ENCODE measurements at places on chromosomes 5 and 9.

- DNase-seq, result peak; percentile 69
Measured at GRCh38 chr9:22005021-22005701, 3.9 kb downstream of the CDKN2B start.

DNA sequence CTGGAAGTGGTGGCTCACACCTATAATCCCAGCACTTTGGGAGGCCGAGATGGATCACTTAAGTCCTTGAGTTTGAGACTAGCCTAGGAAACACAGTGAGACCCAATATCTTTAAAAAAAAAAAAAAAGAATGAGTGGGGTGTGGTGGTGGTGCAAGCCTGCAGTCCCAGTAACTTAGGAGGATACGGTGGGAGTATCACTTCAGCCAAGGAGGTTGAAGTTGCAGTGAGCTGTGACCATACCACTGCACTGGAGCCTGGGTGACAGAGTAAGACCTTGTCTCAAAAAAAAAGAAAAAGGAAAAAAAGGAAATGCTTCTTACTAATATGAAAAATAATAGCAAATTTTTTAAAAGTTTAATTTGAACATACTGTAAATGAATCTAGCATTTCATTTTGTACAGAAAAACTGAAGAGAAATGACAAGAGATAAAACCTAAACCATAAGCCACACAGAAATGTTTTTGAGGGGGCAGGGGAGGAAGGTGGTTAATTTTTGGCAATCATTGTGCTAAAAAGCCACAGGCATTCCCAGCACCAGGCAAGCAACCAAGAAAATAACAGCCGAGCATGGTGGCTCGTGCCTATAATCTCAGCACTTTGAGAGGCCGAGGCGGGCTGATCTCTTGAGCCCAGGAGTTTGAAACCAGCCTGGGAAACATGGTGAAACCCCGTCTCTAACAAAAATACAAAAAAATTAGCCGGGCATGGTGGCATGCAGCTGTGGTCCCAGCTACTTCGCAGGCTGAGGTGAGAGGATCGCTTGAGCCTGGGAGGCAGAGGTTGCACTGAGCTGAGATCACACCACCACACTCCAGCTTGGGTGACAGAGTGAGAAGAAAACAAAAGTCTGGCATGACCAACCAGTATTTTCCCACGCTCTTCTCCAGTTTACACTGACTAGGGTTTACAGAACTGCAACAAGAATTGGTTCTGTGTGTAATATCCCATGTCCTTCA is 114.5 kb upstream of the NR5A1 start:
- DNase-seq, result peak; percentile 47

DNA sequence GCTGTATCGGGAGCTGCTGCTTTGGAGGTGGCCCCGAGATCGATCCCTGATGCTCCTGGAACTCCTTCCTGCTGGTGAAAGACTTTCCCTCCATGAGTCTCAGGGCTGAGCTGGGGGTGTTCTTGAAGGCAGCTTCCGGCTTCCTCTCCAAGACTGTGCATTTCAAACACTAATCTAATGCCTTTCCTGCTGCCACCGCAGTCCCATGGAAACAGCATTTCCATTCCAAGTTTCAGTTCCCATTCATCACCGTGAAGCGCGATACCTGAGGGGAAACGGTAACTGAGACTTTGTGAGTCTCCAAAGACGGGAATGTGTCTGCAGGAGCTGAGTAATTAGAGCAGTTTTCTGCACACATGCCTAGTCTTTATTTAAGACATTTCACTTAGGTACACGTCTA is 230.1 kb downstream of the PAX5 start:
- DNase-seq, result no peak

DNA sequence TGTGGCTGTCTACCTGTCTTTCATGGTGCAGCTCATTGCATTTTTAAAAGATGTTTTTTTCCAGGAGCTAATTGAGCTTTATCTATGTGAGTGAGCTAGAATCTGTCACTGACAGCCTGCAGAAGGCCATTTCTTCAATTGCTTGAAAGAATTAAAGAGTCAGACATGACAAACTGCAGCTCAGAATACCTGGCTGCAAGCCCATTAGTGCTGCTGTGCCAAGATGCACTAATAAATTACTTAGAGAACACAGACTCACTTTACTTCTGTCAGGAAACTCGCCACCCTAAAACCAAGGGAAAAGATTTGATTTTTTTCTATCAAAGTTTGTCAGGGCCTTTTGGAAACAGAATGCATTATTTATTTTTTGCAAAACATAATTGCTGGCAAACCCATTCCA is 368.3 kb downstream of the CAAP1 start:
- no peak for DNase-seq

GRCh38 chr9:124766815-124767554 is 4.1 kb downstream of the NR6A1 start:
- no peak for DNase-seq

DNA sequence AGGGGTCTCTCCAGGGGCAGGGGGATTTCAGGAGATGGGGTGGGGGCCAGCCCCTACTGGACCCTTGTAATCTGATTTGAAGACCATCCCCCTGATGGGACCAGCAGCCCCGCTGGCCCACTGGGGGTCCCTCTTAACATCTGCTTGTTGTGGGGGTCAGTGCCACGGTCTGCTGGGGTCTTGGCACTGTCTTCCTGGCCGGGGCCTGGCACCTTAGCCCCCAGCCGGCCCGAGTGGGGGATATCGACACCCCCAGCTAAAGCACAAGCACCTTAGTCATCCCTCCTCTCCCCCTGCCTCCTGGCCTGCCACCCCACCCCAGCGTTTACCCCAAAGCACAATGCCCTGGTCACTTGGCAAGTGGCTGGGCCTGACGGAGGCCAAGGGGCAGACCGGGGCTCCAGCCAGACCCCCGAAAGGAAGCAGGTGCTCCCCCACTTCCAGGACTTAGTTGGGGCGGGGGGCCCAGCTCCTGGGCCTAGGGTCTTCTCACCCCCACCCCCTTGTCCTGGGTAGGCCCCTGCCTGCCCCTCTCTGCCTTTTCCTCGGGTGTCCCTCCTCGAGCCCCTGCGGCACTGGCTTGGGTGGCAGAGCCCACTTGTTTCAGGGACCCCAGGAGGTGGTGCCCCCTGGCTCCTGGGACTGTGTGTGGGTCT is 1.4 kb upstream of the NFX1 start:
- DNase-seq, result no peak

DNA sequence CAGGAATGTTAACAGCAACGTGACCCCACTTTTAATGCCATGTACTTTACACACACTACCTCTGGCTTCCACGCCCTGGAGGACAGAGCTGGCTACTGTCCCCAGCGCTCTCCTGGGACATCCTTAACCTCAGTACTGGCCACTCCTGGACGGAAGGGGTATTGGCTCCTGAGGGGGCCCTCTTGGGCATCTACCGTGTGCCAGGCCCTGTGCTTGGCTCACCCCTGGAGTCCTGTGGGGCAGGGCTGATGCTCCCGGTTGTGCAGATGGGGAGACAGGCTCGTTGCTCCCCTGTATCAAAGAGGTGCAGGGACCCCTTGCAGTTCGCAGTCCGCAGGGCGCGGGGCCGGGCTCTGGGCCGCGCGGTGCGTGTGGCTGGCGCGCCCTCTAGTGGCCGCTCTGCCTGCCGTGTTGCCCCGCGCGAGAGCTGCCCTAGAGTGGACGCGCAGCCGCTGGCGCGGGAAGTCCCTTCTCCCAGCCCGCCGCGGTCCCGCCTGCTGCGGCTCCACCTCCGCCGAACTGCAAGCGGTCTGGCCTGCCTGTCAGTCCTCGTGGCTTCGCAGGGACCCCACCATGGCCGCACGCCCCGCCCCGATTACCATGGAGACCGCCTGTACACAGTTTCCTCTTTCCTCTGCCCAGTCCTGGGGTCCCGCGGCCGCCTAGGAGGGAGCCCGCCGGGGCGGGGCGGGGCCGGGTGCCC is at the start of gene WDR38:
TSS of gene WDR38 (plus strand) at position 632 of the 703 bp plus-strand sequence. CDS start 72 bp downstream, outside the sequence.
- peak; percentile 83 for DNase-seq

- peak; percentile 37 for DNase-seq
Measured at GRCh38 chr5:102771435-102771834, 16.3 kb downstream of the PAM start.

DNA sequence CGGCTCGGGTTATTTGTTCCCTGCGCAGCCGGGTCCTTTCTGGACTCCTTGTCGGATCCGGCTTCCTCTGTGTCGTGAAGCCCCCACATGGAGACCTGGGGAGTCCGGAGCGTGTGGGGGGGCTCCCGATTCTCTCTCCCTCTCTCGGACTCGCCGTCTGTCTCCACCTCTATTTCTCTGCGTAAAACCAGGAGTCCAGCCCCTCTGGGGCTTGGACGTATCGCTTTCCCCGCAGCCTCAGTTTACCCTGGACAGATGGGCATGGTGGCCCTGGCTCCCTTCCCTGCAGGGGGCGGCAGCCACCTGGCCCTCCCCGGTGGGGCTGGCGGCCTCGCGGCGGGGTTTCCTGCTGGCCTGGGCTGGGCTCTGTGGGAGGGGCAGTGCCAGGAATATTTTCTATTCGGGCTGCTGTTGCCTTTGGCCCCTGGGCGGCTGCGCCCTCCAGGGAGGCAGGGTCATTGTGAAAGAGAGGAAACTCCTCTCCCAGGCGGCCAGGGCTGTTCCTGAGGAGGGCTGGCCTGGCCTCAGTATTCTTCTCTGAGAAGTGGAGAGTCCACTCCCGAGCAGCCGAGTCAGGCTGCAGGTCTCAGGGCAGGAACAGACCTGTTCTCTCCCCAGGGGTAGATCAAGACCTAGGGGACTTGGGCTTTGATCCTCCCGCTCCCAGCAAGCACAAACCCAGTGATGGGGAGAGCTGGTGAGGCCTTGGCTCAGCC is 665 bp downstream of the ASS1 start:
- peak; percentile 76 for DNase-seq

GRCh38 chr5:144436007-144436406 is 265.3 kb downstream of the KCTD16 start:
- no peak for DNase-seq

GRCh38 chr5:174816858-174817257 is 92.5 kb downstream of the MSX2 start:
- no peak for DNase-seq

DNA sequence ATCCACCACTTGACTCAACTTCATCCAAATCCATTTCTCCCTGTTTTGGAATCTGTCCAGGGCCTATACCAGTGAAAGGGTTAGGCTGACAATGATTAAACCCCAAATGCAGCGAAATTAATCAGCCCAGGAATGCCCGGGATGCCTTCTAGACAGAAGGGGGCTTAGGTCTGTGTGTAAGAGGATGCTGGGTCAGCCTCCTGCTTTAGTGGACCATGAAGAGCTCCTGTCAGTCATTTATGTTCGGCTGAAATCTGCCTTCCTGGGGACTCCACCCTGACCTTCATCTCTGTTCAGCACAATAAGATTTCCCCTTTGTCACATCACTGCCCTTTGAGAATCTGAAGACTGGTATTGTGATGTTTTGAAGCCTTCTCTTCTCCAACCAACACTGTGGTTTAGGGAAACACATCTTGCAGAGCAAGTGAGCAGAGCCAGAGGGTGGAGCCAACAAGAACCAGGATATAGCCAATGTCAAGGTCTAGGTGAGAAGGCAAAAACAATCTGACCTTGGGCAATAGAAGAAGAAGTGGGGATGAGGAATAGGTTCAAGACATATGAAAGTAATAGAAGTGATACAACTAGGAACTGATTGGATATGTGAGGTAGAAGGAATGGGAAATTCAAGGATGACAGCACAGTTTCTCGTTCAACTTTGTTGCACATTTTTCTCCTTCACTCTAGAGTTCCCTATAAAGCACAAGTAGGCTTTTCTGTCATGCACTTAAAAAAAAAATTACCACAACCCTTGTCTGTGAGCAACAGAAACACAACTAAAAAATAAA is 234.4 kb downstream of the ARHGAP26 start:
- DNase-seq, result no peak

DNA sequence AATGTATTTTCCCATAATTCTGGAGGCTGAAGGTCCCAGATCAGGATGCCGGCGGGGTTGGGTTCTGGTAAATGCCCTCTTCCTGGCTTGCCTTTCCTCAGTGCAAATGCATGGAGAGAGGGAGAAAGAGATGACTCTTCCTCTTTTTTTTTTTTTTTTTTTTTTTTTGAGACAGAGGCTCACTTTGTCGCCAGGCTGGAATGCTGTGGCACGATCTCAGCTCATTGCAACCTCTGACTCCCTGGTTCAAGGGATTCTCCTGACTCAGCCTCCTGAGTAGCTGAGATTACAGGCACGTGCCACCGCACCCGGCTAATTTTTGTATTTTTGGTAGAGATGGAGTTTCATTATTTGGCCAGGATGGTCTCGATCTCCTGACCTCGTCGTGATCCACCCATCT is 300.0 kb upstream of the TAS2R1 start:
- DNase-seq, result no peak

DNA sequence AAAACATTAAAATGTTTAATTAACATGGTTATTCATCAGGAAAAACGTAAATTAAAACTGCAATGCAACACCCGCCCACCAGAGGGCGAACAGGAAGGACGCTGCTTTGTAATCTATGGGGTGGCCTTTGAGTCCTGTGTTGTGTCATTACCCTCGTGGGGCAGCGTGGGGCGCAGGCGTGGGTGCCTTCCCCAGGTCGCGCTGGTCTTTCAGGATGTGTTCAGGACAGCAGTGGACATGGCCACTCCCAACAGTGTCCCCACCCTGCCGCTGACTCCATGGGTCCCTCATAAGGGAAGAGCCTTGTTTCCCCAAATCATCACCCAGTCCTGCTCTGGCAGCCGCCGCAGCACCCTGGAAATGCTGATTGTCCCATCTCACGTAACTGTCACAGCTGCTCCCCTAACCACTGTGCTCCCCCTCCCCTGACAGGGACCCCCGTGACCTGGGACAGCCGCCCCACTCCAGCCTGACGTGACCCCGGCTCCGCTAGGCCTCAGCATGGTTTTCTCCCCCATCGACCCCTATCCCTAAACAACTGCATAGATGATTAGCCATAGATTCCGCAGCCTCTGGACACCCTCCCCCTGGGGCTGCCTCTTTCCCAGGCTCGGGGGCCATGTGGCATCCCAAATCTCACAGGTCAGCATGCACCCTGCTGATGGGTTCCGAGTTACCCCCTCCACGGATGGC is 36.4 kb downstream of the GLT6D1 start:
- peak; percentile 45 for DNase-seq

DNA sequence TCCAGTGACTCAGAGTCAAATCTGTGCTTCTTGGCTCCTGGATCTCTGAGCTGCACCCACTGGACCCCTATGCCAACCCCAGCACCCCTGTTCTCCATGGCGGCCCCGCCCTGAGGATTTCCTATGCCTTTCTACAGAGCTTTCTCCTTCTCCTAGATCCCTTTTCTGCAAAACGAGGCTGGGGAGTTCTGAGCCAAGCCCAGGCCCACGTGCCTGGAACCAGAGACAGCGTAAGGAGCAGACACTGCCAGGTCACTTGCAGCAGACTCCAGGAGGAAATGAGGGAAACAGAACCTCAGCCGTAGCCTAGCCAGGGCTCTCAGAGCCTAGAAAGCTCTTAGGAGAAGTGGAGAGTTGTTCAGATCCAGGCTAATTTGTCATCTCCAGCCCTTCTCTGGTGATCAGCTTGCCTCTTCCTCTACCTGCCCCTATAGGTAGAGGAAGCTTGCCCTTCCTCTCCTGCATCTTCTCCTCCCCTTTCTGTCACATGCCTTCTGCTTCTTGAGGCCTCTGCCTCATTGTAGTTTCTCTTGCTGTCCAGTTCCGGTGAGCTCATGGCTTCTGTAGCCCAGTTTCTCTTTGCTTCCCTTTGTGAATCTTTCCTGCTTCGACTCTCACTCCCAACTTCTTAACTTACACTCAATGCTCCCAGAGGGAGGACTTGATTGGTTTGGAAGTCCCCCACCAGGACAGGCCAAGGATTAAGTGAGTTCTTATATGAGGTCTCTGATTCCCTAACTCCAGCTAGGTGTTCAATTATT is 163.4 kb downstream of the RGS3 start:
- no peak for DNase-seq

- peak; percentile 53 for DNase-seq
Measured at GRCh38 chr5:20554001-20554400, 566.0 kb upstream of the CDH18 start.

Data from choroid plexus epithelial cell (primary cell).